Vagina (tissue), 2 donors: ENCODE measurements at places on chromosomes 5 and 9. TPM values are rescaled to one million over a fixed set of nuclear protein-coding genes. Genes with fewer than 3 reads are reported as not detected.

The UBE2QL1 gene
- total RNA-seq = 2.5 TPM

GRCh38 chr9:6460189-6460768 is 47.3 kb downstream of the UHRF2 start:
- no peak for DNase-seq

DNA sequence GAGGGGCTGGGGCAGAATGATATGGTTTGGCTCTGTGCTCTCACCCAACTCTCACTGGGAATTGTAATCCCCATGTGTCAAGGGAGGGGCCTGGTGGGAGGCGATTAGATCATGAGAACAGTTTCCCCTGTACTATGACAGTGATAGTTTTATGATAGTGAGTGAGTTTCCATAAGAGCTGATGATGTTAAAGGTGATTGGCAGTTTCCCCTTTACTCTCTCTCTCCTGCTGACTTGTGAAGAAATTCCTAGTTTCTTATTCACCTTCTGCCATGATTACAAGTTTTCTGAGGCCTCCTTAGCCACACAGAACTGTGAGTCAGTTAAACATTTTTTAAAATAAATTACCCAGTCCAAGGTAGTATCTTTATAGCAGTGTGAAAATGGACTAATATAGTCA is 120.4 kb upstream of the CDH9 start:
- no peak for DNase-seq

The KIAA1958 gene
- total RNA-seq = 12.0 TPM

- DNase-seq = no peak
These were observed 305.2 kb downstream of the EFNA5 start for GRCh38 chr5:107365320-107366109.
